ENCODE measurements at places on chromosomes 11 and 22.

- DNase-seq, result peak; percentile 83
Observed at GRCh38 chr22:24951942-24952836, at the start of gene KIAA1671. Gene KIAA1671, plus strand, starts transcription at chr22:24952716. Its CDS starts 75,284 bp downstream, at chr22:25028000.

- DNase-seq, result no peak
Observed at GRCh38 chr11:12245549-12246016, 131.8 kb upstream of the PARVA start.

- DNase-seq, result no peak
Observed at GRCh38 chr11:58965246-58965985, 26.1 kb downstream of the GLYATL1 start.

GRCh38 chr22:50545522-50546325 is at the start of gene KLHDC7B:
Gene KLHDC7B, plus strand, starts transcription at chr22:50545899. Its CDS starts 345 bp downstream, at chr22:50546244.
- peak; percentile 44 for DNase-seq

- no peak for DNase-seq
Observed at GRCh38 chr11:120302001-120302805, 22.9 kb upstream of the TLCD5 start.

- no peak for DNase-seq
Observed at GRCh38 chr22:41899992-41900651, 14.8 kb downstream of the SHISA8 start.

DNA sequence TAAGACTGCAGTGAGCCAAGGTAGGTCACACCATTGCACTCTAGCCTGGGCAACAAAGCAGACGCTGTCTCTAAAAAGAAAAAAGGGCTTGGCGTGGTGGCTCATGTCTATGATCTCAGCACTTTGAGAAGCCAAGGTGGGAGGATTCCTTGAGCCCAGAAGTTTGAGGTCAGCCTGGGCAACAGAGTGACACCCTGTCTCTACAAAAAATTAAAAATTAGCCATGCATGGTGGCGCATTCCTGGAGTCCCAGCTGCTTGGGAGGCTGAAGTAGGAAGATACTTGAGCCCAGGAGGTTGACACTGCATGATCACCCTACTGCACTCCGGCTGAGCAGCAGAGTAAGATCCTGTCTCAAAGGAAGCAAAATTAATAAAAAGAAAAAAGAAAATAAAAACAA is 38.9 kb upstream of the RDX start:
- no peak for DNase-seq

GRCh38 chr11:28999620-29000019 is 891.4 kb downstream of the METTL15 start:
- no peak for DNase-seq

DNA sequence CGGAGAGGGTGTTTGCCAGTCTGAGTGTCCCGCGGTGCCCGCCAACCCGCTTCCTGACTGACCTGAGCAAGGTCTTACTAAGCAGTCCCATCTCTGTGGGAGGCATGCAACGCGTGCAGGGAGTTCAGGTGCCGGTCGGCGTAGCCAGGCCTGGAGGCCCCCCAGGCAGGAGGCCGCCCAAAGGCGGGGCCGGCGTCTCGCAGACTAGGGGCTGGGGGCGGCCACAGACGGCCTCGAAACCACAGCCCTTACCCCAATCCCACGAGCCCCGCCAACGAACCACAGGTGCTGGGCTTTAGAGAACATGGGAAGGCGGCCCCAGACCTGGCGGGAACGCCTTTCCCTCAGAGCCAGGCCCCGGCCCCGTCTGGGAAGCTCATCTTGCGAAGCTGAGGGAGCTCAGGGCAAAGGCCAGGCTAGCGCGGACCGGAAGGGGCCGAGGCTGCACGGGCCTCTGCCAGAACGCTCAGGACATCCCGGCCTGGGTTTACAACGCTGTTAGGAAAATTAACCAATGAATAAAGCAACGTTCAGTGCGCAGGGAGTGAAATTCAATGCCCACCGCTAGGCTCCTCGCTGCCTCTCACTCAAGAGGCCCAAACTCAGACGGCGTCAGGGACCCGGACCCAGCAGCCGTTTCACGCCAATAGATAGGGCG is 2.1 kb upstream of the MTFP1 start:
- DNase-seq, result peak; percentile 23

- no peak for DNase-seq
Observed at GRCh38 chr11:8026982-8027381, 39.8 kb downstream of the EIF3F start.

DNA sequence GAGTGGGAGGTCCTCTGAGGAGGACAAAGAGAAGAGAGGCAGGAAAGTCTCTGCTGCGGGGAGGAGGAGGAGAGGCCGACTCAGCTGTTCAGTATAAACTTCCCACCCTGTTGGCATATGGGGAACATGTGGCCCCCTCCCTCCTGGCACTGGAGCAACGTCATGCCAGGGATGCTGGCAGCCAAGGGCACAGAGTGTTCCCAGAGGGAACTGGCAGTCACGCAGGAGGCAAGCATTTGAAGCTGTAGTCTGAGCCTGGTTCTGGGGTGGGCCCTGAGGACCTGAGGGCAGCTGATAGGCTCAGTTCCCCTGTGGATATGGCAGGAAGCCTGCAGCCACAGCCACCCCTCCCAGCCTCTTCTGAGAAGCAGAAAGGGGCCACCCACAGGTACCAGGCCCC is 67.1 kb upstream of the TSPAN18 start:
- no peak for DNase-seq

DNA sequence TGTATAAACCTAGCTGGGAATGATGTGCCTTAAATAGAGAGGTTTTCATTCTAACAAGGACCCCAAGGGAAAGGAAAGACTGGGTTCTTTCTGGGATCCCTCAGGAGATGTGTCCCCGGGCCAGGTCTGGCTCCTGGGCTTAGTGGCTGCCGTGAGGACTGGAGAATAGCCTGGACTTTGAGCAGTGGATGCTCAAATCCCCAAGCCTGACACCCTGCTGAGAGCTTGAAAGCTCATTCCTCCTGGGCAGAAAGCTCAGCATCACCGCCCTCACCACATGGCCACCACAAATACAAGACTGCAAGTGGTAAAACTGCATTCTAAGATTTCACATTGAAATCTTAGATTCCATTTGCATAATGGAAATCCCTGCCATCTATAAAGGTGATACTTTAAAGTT is 79.4 kb upstream of the NARS2 start:
- DNase-seq, result no peak

DNA sequence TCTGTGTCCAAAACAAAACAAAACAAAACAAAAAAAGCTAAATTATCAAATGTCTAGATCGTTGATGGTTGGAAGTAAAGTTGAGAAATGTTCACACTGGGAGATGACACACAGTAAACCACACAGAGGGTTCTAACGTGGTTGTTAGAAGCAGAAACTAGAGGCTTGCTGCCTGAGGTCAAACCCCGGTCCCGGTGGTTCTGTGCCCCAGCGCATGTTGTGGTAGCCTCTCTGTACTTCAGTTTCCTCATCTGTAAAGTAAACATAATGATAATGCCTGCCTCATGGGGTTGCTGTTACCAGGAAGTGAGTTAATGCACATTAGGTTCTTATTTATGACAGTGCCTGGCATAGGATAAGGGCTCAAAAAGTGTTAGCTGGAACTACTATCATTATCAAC is 33.4 kb downstream of the PPARA start:
- DNase-seq, result no peak

DNA sequence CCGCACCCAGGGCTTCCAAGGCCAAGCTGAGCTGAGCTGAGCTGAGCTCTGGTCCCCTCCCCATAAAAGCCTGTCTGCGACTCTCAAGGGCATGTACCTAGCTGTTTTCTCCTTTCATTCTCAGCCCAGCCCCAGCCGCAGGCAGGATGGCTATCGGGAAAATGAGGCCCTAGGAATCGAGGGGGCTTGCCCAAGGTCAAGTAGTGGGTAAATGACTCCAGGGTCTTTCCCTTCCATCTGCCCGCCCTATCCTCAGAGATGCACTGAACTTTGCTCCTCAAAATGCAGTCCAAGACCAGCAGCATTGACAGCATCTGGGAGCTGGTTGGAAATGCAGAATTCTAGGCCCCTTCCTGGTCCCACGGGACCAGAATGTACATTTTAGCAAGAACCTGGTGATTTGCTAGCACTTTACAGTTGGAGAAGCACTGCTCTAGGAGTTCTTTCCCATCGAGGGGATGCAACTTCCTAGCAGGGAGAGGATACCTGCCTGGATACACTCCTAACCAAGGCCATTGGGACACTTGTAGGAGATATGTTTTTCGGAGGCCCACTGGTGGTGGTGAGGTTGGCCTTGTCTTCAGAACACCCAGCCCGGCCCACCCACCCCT is 43.2 kb upstream of the ACCSL start:
- DNase-seq, result no peak

DNA sequence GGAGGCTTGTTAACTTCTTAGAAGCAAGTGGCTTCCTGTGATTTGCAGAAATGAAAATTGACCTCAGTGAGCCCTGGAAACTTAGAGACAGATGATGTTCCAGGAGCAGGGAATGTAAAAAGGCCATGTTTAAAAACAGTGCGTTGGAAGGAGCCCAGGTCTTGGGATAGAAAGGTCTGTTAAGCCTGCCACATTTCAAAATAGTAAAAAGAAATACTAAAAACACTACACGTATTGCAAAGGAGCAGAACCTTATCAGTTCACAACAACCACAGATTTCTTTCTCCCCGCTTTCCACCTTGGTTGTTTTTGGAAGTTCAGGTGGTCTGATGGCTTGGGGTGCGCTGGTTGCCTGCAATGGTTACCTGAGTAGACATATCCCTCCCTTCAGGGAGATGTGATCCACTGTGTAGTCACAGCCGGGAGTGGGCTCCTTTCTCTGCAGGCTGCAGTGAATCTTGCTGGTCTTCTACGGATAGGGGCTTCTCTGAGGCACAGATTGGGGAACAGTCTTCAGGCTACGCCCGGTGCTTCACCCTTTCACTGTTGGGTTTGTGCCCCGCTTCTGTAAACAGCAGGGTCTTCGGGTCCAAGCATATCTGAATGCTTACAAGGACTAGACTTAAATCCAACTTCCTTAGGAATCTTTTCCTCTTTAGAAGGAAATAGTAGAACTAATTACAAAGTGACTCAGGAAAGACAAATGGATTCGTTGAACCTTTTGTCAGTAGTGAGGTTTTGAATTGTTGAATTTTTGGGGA is 1.9 kb downstream of the TEAD1 start:
- no peak for DNase-seq

- no peak for DNase-seq
Observed at GRCh38 chr22:30873086-30873650, 95.4 kb downstream of the MORC2 start.

- DNase-seq, result no peak
Observed at GRCh38 chr11:11981364-11981763, 27.1 kb downstream of the DKK3 start.

GRCh38 chr11:32033491-32033890 is 57.4 kb upstream of the RCN1 start:
- no peak for DNase-seq

- no peak for DNase-seq
Observed at GRCh38 chr11:130832566-130833425, 83.5 kb downstream of the SNX19 start.

- no peak for DNase-seq
Observed at GRCh38 chr11:32118025-32118974, 27.4 kb downstream of the RCN1 start.

DNA sequence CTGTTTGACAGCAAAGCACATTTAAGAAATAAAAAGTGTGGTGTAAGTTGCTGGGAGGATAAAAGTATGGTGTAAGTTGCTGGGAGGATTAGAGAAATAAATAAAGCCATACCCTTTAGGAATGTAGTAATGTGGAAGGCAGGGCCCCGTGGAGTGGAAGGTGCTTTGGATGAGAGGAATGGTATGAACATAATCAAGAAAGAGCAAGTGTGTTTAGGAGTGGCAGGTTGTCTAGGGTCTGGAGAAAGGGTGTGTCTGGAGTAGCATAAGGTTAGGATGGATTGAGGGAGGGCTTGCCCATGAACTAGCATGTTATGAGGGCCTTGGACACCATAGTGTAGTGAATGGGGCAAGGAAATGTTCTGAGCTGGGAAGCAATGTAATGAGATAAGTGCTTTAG is 18.1 kb downstream of the MRPL16 start:
- no peak for DNase-seq

DNA sequence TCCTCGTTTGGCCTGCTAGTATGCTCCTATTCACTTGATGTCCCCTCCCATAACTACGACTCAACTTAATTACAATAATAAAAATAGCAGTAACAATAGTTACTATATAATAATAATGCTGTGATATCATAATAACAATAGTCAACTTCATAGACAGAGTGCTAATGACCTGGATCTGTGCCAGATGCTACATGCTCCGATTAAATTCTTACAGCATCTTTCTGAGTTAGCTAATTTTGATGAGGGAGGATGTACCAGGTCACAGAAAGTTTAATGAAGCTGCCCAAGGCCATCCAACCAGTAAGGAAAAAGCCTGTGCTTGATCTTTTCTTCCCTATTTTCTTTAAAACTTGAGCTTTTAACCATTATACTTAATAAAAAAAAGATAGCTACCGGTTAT is 413.4 kb upstream of the LRRC4C start:
- DNase-seq, result no peak

DNA sequence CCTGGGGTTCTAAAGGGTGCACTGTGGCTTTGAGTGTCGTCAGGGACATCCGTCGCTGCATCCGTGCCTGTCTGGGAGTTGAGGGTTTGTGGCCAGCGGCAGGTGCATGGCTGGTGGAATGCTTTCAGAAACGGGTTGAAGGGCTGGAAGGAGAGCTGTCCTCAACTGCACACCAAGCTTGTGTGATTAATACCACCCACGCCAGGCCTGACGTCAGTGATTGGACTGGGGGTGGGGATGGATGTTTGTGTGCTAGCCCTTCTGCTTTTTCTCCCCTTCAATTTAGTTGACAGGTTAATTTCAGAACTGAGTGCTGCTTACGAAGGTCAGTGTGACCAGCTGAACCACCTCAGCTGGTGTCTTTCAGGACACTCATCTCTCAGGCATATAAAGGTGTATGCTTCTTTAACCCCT is 3.2 kb upstream of the GAB2 start:
- DNase-seq, result no peak

- DNase-seq, result no peak
Observed at GRCh38 chr11:108239076-108239475, 16.2 kb downstream of the ATM start.

- DNase-seq, result no peak
Observed at GRCh38 chr11:28582506-28582905, 474.3 kb downstream of the METTL15 start.

DNA sequence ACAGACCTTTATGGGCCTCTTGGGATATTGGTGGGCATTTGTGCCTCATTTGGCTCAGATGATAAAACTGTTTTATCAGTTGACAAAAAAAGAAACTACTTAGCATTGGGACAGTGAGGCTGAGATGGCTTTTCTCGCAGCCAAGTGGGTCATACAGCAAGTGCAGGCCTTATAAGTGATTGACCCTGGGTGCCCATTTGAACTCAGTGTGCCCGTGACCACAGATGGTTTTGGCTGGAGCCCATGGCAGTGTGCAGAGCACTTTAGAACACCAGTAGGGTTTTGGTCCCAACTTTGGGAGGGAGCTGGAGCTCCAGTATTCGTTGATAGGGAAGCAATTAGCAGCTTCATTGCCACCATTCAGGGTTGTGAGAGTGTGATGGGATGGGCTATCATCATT is 404.5 kb upstream of the LARGE1 start:
- no peak for DNase-seq

DNA sequence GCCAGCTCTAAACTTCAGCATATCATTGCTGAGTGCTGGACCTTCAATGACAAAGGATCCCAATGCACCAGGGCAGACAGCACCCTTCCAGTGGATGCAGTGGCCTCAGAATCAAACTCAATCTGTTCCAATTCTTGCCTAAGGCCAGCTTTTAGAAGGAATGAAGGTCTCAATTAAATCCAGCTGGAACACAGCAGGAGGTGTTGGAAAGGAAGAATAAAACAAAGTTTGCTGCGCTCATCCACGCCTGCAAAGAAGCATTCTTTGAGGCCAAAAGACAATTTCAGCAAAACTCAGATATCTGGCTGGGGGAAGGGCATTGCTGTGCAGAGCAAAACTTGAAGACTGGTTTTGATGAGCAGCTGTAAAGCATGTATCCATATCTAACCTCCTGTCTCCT is 120.7 kb downstream of the CCDC81 start:
- no peak for DNase-seq

Data from CD4-positive, alpha-beta T cell treated with Interleukin-2 at 100 ng/mL for 4 hours (primary cell).